CMK (cell line): ENCODE measurements at places on chromosomes 12 and 14.

DNA sequence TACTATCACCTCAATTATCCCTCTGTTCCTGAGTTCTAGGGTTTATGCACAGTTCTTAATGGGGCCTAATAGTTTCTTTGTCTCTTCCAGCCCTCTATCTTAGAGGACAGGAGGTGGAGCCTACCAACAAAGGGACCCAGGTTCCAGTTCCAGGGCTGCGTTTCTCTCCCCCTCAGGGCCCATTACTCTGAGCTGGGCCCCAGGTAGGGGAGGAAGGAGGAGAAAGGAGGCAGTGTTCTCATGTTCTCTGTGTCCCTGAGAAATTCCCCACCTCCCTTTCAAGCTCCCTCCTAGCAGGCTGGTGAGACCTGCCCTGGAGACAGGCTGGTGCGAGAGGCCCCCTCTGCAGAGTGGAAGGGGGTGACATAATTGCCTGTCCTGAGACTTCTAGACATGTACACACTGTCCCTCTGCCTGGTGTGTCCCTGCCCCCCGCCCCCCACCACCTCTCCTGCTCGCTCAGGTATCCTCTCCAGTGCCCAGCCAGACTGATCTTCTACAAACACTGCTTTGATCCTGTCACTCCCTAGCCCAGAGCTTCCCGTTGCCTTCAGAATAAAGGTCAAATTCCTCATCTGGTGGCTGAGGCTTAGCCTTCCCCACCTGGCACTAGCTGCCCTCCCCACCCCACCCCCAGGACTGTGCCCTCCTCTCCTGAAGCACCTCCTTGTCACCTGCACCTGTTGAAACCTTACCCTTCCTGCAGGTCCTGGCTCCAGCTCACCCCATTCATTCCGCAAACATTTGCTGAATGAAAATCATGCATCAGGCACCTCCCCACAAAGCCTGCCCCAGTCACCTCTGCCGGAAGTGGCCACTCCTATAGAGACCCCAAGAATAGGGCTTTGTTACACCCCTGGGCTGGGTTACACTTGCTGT is 21.1 kb upstream of the KRT8 start:
- DNase-seq: no peak

DNA sequence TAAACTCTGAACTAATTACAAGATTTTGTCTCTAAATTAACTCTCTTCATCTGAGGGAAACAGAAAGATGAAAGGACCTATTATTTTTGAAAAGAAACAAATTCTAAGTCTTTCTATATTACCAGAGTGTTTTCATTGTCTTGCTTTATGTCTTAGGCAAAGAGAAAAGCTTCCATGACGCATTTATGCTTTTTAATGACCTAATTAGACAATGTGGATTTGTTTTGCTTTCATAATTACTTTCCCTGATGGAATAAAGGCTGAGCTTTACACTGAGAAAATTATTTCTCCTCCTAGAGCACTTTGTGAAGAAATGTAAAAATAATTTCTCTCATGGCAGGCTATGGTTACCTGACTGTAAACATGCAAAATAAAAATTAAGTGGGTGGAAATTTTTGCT is 138.0 kb upstream of the SLCO1C1 start:
- no peak for DNase-seq

DNA sequence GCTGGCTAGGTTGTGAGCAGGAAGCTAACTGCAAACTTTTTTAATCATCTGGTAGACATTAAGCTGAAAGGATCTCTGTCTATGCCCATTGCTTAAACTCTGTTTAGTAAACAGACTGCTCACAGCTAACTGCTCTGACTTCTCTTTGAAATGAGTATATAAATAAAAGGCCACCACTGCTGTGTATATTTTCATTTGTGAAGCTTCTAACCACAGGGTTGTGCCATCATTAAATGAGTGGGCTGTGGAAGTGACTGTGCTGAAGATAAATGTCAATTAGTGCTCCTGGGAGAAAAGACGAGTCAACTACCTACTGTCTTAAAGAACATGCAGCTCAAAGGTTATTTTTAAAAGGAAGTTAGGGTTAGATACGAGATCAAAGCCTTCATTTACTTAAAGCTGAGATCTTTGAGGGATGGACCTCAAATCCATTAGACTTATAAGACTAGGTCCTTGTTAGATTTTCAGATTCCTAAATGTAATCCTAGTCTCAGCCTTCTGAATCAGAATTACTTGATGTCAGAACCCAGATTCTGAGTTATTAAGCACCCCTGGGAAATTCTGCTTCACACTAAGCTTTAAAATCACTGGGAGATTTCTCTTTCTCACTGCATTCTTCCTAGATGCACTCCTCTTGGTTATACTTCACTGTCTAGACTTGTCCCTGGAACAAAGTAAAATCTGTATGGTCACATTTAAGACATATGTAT is 213.1 kb upstream of the FLRT2 start:
- DNase-seq: no peak

DNA sequence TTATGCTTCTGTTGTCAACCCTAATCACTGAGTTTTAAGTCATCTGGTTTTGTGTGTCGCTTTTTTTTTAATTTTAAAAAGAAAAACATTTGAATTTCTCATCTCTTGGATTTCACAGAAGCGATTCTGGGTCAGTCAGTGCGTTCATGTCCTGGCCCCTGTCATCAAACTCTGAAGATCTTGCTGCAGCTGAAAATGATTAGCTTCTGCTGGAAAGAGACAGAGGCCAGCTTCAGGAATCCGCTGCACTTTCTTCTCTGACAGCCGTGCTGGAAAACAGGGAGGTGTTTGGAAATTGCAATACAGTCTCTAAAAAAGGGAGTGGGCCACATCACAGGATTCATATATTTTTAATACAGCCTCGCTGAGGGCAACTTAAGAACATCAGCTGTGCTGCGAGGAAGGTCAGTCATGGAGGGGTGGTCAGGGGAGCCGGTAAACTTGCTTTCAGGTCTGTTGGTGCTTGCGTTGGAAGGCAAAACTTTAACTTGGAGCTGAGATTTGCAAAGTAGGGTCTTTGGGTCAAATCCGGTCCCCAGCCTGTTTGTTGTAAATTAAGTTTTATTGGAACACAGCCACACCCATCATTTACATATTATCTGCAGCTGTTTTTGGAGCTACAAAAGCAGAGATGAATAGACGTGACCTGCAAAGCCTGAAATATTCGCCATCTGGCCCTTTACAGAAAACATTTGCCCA is 190.8 kb downstream of the AACS start:
- no peak for DNase-seq

DNA sequence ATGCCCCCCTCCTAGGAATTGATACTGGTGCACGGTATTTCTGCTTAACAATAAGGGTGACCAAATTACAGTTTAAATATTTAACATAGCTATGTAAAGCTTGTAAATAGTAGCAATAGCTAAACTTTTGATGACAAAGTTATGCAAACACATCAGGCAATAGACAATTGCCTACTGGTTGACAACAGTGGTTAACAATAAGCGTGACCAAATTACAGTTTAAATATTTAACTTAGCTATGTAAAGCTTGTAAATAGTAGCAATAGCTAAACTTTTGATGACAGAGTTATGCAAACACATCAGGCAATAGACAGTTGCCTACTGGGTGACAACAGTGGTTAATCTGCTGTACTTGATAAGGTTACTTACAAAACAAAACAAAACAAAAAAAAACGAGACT is 886.5 kb upstream of the FLRT2 start:
- no peak for DNase-seq

- no peak for DNase-seq
Observed at GRCh38 chr12:129127771-129128170, 274.5 kb downstream of the GLT1D1 start.

DNA sequence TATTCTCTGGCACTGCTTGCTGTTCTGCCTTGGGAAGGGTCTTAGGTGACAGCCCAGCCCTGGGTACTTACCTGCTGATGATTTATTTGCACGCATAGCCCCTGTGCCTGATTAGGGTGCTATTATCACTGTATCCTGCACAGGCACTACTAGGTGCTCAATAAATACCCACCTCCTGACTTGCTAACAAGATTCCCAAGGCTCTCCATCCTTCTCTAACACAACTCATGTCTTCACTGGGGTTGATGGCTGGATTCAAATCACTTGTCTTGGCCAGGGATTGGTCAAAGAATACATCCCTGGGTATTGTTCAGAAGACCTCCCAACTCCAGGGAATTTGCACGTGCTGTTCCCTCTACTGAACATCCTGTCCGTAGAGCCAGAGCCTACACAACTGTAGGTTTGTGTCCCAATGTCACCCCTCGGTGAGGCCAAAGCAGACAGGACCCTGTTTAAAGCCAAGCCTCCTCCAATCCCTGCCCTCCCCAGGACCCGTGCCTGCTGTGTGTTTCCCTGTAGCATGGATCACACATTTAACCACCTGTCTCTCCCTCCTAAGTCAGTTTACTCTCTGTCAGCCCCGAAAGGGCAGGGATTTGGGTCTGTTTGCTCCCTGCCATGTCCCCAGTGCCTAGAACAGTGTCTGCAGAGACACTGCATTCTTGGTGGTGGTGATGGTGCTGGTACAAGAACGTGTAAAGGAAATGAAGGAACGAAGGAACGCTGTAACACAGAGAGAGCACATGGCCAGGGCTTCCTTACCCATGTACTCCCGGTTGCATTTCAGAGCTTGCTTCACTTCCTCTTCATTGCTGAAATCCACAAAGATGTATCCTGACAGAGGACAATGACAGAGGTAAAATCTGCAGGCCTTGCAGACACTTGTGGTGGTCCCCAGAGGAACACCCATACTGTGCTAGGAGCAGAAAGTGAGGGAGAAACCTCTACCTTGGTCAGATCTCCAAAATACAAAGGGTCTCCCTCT is 16.5 kb downstream of the RBM19 start:
- DNase-seq: no peak

GRCh38 chr14:65853407-65853955 is 441.0 kb downstream of the FUT8 start:
- no peak for DNase-seq

- no peak for DNase-seq
Observed at GRCh38 chr12:55226523-55226922, 5.7 kb downstream of the OR10A7 start.

- no peak for DNase-seq
Observed at GRCh38 chr12:44031472-44032185, 195.7 kb downstream of the TMEM117 start.

DNA sequence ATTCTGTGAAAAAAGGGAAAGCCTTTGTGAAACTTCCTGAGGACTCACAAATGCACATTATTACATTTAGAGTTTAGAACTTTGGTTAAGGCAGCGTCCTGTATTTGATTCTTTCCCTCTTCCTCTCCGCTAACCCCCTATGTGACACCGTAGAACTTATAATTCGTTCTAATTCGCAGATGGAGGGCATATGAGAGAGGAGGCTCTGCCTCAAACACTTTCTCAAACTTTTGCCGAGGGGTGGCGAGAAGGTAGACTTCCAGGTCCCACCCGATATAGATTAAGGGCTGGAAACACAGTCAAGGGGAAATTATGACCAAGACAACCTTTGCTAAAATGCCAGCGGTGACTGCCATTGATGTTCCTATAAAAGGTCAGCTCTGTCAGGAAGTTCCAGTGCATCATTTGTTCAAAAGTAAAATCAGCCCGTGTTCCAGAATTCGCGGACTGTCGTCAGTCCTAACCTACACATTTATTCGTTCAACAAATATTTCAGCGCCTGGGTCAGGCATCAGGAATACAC is 904 bp upstream of the PAPOLA start:
- DNase-seq: no peak

DNA sequence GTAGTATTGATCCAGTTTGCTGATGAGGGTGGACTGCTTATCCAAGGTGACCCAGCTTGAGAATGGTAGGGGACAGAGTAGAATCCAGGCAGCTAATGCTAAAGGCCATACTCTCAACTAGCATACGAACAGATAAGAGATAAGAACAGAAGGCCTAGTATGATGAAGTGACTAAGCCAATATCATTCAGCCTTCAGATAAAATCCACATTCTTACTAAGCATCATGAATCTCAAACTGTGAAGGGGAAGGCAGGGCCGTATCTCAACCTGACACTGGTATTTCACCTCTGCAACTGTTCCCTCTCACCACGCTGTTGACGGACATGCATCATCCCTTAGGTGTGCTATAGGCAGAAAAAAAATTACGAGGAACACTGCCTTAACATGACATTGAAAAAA is 8.1 kb upstream of the CKAP4 start:
- no peak for DNase-seq

DNA sequence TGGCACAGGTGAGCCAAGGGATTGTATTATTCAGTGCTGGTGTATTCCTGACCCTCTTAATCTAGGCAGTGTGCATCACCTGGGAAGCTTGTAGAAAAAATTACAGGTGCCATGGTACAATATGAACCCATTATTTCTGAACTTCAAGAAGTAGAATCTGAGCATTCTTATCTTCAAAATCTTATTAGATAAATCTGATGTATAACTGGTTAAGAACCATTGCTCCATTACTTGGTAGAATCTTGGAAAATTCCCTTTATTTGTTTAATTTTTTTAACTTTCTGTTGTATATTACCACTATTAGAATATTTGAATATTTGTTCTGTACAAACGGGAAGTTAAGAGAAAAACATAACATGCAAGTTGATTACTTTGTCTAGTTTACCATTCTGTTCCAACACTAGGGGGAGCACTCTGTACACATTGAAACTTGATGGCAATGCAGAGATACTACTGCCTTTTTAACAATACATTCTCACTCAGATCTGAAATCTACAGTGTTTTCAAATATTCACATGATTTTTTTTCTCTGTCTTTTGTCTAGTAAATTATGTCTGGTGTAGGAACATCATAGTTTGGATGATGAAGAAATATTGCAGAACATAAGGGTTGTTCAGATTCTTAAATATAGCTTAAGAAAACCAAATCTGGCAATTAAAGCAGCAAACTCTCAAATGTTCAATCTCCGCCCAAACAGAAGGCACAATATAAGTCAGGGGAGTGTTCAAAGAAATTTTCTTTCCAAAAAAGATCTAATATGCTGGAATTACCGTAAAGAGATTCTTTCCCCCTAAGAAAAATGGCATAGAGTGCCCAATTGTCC is 196.6 kb downstream of the PCNX1 start:
- peak; percentile 49 for DNase-seq

DNA sequence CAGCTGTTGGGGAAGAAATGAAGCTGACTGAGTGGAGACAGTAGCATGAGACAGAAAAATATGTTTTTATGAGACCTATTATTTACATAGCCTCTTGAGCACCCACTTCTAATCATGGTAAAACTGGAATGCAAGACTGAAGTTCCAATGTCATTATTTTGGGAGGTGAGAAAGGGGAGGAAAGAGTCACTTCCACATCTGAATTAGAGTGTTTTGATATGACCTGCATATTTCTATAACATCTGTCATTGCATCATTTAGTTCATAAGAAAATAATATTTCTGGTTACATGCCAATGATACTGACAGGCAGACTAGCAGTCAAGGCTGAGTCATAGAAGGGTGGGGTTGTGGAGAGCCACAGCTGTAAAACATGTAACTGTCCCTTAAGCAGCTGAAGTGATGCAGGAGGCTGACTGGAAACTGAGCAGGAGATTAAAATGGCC is 26.7 kb downstream of the NTN4 start:
- DNase-seq: no peak
